Endothelial cell (in vitro differentiated cells): ENCODE measurements at places on chromosomes 7 and 10. TPM values are rescaled to one million over a fixed set of nuclear protein-coding genes. Genes with fewer than 3 reads are reported as not detected.

GRCh38 chr10:98260350-98260749 lies 7.6 kb downstream of the LOXL4 start:
- H3K4me3 ChIP-seq: no peak overlapping the region
- peaks cover 1% of the 10 kb centered on the region for H3K27me3 ChIP-seq
- no peak for DNase-seq
- peaks cover 2% of the 10 kb centered on the region for H3K4me1 ChIP-seq
- H3K27ac ChIP-seq: no peak overlapping the region

GRCh38 chr10:43863859-43864591 lies 215.3 kb upstream of the ZNF32 start:
- H3K36me3 ChIP-seq: no peaks in the 10 kb centered on the region
- no peak for DNase-seq
- no peak overlapping the region for H3K27ac ChIP-seq

GRCh38 chr7:74182453-74183090 lies 8.4 kb downstream of the EIF4H start:
- peaks cover 2% of the 10 kb centered on the region for H3K27me3 ChIP-seq
- peaks cover 50% of the 10 kb centered on the region for H3K4me1 ChIP-seq
- peak overlapping the region; percentile 51 for H3K27ac ChIP-seq
- no peak overlapping the region for H3K4me3 ChIP-seq

GRCh38 chr10:13396369-13396768 lies 48.3 kb upstream of the SEPHS1 start:
- H3K36me3 ChIP-seq: no peaks in the 10 kb centered on the region
- H3K27me3 ChIP-seq: peaks cover 2% of the 10 kb centered on the region

GRCh38 chr10:112738606-112739591 lies 211.1 kb upstream of the TCF7L2 start:
- H3K36me3 ChIP-seq: no peaks in the 10 kb centered on the region
- no peaks in the 10 kb centered on the region for H3K27me3 ChIP-seq
- peaks cover 36% of the 10 kb centered on the region for H3K4me1 ChIP-seq
- no peak overlapping the region for H3K4me3 ChIP-seq
- no peak for DNase-seq
- H3K27ac ChIP-seq: no peak overlapping the region

GRCh38 chr7:129176916-129177710 lies 11.3 kb upstream of the SMO start:
- H3K27me3 ChIP-seq: no peaks in the 10 kb centered on the region
- no peaks in the 10 kb centered on the region for H3K36me3 ChIP-seq
- no peak overlapping the region for H3K4me3 ChIP-seq
- H3K27ac ChIP-seq: no peak overlapping the region

DNA sequence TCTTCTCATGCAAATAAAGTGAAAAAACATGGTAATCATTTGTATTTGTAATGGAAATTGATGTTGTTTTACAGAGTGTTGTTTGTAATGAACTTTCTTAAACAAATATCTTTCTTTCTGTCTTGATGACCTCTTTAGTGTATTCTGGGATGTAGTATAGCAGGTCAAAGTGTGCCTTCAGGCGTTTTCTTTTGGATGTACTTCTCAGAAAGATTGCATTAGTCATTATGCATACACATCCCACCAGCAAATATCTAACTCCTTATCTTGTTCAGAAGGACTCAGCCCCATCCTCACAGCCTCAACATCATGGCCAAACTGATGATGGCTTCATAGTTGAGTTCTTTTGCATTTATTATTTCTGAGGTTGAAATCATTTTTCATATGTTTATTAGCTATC lies 124.7 kb downstream of the LRRC18 start:
- H3K27me3 ChIP-seq: peaks cover 1% of the 10 kb centered on the region
- H3K4me3 ChIP-seq: no peak overlapping the region
- DNase-seq: no peak
- H3K27ac ChIP-seq: no peak overlapping the region

DNA sequence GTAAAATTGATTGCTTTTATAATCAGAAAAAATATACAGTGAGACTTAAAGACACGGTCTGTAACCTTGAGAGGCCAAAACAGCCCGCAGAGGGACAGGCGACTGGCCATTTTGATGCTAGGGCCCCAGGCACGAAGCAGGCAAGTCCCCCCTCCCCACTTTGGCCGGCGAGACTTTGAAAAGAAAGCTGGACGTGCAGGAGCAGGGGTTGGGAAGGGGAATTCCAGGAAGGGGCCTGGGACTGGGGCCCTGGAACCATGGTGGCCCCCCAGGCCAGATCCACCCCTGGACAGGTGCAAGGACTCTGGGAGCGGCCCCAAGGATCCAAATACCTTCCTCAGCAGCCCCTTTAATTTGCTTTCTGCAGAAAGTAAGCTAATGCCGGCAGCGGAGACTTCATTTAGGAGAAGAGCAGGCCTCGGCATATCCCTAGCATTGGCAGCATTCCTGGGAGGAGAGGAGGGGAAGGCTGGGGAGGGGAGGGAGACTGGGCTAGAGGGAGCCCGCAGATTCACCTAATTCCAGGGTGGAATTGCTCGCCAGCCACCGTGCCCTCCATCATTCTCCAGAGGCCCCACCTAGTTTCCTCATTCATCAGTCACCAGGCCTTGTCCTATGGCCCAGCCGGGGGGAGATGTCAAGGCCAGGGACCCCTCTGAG lies 24.9 kb upstream of the TNRC18 start:
- peaks cover 13% of the 10 kb centered on the region for H3K4me1 ChIP-seq
- no peak overlapping the region for H3K4me3 ChIP-seq
- H3K27ac ChIP-seq: no peak overlapping the region
- DNase-seq: no peak

GRCh38 chr7:55794527-55794926 lies 68.0 kb downstream of the SEPTIN14 start:
- H3K4me1 ChIP-seq: no peaks in the 10 kb centered on the region
- H3K27me3 ChIP-seq: no peaks in the 10 kb centered on the region
- H3K4me3 ChIP-seq: no peak overlapping the region
- H3K27ac ChIP-seq: no peak overlapping the region

- DNase-seq: no peak
- H3K36me3 ChIP-seq: no peaks in the 10 kb centered on the region
- H3K4me1 ChIP-seq: no peaks in the 10 kb centered on the region
Observed at GRCh38 chr10:20743942-20744341, 153.2 kb downstream of the NEBL start.

GRCh38 chr7:153005750-153006435 lies 246.3 kb downstream of the ACTR3B start:
- no peak overlapping the region for H3K27ac ChIP-seq
- DNase-seq: no peak
- peaks cover 7% of the 10 kb centered on the region for H3K36me3 ChIP-seq
- H3K27me3 ChIP-seq: peaks cover 7% of the 10 kb centered on the region
- H3K4me3 ChIP-seq: no peak overlapping the region

GRCh38 chr7:36344622-36345021 lies 45.0 kb upstream of the ANLN start:
- no peaks in the 10 kb centered on the region for H3K4me1 ChIP-seq
- H3K4me3 ChIP-seq: no peak overlapping the region
- no peaks in the 10 kb centered on the region for H3K27me3 ChIP-seq
- DNase-seq: no peak
- H3K27ac ChIP-seq: no peak overlapping the region

- H3K4me1 ChIP-seq: peaks cover 50% of the 10 kb centered on the region
- peak; percentile 91 for DNase-seq
- no peak overlapping the region for H3K4me3 ChIP-seq
- peak overlapping the region; percentile 30 for H3K27ac ChIP-seq
- peaks cover 21% of the 10 kb centered on the region for H3K36me3 ChIP-seq
- no peaks in the 10 kb centered on the region for H3K27me3 ChIP-seq
Observed at GRCh38 chr10:125048094-125048864, 106.4 kb downstream of the ZRANB1 start.

DNA sequence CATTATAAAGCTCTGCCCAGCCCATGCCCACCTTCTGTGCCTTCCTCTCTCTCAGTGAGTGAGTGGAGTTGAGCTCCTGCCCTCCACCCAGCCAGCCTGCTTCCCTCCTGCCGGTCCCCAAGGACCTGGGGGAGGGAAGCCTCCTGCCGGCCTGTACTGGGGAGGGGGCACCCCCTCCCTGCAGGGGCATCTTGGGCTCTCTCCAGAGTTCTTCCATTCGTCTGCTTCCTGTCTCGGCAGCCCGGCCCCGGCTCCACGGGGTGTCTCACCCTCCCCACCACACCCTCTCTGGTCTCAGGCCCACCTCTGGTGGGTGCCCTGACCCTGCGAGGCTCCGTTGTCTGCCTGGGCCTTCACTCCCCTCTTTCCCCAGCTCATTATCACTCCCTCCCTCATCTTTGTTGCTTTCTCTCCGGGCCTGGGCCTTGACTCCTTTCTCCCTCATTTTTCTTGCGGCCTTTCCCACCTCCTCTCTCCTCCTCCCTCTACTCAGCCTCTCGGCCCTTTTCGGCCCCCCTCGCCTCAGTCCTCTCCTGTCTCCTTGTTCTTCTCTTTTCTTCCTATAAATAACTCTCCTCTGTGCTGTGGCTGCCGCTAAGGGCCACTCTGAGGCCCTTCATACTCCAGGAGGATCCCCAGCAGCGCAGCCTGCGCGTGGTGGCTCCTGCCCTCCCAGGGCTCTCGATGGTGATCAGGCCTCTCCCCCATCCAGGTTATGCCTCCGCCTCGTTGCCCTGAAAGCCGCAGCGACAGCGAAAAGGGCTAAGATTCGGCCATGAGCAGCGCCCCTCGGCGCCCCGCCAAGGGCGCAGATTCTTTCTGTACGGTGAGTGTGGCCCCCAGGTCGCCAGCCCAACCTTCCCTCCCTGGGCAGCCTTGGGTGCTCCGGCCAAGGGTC lies 2.1 kb downstream of the SLC4A2 start:
- H3K27ac ChIP-seq: no peak overlapping the region
- H3K27me3 ChIP-seq: peaks cover 11% of the 10 kb centered on the region
- no peak for DNase-seq
- peaks cover 8% of the 10 kb centered on the region for H3K36me3 ChIP-seq
- H3K4me3 ChIP-seq: peak overlapping the region; percentile 85

Gene TUBB8
- total RNA-seq: 0.69 TPM

Gene TMEM120A
- total RNA-seq: 18.2 TPM

Gene NUTM2E
- total RNA-seq: 0.46 TPM

Gene RUFY2
- total RNA-seq: 24.7 TPM

Gene ACTL6B
- not detected for total RNA-seq

Gene BAG3
- total RNA-seq: 24.6 TPM

Gene LLCFC1
- not detected for total RNA-seq

Gene RPEL1
- total RNA-seq: not detected

Gene C10orf53
- total RNA-seq: not detected

Gene SPDYE9
- total RNA-seq: 0.13 TPM

Gene PLXNA4
- 3.5 TPM for total RNA-seq

Gene AS3MT
- 1.4 TPM for total RNA-seq
